Retina (tissue), 1 donor: ENCODE measurements at places on chromosomes 16 and 17.

GRCh38 chr17:66576473-66576872 lies 258.4 kb upstream of the CACNG5 start:
- DNase-seq, result no peak

GRCh38 chr17:76734080-76734840 lies 2.9 kb downstream of the SRSF2 start:
- DNase-seq, result no peak

- no peak for DNase-seq
Measured at GRCh38 chr17:13099089-13099735, 81.4 kb upstream of the ELAC2 start.

DNA sequence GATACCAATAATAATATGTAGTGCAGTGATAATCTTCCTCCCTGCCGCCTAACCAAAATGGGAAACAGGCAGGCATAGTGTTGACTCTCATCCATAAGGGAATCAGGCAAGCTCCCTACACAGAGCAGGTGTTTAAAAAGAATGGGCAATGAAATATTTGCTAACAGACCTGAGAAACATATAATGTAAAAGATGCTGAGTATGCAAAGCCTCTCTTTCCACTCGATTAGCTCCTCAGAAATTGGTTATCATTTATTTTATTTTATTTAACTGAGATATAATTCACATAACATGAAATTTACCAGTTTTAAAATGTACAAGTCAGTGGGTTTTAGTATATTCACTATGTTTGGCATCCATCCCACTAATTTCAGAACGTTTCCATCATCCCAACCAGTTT lies 317.7 kb upstream of the TBX2 start:
- no peak for DNase-seq

DNA sequence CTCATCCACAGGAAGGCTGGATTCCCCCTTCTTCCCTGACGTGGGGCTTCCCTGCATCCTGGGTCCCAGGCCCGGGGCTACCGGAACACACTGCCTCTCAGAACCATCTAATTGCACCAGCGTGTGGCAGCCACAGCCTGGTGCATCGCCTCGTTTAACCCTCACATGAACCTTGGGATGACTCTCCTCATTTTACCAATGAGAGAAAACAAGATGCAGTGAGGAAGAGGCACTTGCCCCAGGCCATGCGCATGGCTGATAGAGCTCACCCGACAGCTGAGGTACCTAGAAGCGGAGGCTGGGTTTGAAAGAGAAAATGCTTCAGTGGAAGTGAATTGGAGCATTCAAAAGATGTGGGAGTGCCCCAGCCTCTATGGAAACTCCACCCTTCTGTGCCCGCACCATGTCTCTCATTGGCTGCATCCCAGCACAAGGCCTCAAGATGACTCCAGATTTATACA lies 162.3 kb downstream of the KATNIP start:
- DNase-seq, result peak; percentile 61

GRCh38 chr16:54116124-54116655 lies 170.4 kb downstream of the IRX3 start:
- DNase-seq, result no peak

- DNase-seq, result no peak
Measured at GRCh38 chr16:46970089-46970488, 3.4 kb downstream of the DNAJA2 start.

DNA sequence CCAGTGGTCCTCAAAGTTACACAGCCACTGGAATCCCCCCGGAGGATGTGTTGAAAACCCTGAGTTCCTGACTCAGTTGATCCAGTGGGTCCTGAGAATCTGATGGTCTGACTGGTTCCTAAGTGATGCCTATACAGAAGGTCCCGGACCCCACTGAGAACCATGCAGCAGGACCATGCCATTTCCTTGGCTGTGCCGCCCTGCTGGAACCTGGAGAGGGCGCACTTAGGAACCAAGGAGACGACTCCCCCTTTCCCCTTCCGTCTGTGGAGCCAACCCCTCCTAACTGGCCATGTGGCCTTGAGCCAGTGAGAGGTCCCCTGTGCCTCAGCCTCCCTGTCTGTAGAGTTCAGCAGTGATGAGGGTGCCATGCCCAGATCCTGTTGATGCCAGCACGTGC lies 22.0 kb downstream of the C16orf74 start:
- DNase-seq, result no peak

DNA sequence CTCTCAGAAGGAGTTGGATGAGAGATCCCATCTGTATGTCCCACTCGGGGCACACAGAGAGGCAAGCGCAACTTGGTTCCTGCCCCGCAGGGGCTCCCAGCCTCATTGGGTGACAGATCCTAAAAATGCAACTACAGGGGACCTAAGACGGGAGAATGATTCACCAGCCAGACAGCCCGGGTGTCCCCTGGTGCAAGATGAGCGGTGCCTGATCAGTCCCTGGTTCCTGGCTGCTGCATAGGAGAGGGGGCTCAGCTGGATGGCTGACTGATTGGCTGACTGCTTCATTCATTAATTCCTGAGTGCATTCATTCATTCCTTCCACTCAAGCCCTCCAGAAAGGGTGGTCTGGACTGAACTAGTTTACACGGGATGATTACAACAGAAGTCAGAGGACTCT lies 22.0 kb downstream of the WNT3 start:
- no peak for DNase-seq

- DNase-seq, result no peak
Measured at GRCh38 chr16:68931196-68931595, 87.9 kb downstream of the TANGO6 start.

DNA sequence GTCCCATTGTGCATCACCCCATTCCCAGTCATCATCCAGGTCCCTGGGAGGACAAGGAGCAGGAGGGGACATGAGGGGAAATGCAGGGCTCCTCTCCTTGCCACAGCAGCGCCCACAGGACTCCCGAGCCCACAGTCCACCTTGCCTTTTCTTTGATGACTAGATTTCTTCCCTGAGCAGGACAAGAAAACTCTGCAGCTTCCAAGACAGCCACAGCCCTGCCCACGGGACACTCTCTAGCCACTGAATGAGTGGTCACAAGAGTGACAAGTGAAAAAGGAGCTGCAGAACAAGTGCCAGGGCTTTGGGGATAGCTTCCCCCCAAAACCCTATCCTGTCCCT lies 4.7 kb downstream of the NEURL4 start:
- DNase-seq, result no peak

GRCh38 chr16:54212893-54213292 lies 73.7 kb downstream of the IRX3 start:
- DNase-seq, result no peak

DNA sequence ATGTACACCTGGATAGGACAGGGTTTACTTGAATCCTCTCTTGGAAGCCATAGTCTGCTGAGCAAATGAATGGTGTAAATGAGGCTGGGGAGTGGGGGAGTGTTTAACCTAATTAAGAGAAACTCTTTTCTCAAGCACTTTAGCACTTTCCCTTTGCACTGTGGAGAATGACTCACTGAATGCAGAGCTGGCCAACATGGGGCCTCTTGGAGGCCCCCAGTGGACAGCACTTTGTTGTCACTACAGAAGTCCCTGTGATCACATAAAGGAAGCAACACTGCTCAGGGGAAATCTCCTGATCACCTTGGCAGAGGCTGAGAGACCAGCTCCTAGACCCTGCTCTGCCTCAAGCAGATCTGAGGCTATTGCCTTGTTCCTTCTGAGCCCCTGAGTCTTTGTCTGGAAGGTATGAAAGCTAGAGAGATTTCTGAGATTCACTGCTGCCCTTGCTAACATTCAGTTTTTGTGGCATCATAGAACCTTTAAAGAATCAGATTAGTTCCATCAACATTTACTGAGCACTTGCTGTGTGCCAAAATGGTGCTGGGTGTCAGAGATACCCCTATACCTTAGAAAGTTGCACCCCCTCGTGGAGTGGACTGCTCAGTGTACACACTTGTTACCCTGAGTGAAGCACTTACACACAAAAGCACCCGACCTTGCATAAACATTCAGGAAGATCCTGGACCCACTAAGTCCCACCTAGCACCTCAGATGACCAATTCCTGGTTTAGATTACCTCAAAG lies 230.1 kb upstream of the CCL2 start:
- DNase-seq, result no peak

DNA sequence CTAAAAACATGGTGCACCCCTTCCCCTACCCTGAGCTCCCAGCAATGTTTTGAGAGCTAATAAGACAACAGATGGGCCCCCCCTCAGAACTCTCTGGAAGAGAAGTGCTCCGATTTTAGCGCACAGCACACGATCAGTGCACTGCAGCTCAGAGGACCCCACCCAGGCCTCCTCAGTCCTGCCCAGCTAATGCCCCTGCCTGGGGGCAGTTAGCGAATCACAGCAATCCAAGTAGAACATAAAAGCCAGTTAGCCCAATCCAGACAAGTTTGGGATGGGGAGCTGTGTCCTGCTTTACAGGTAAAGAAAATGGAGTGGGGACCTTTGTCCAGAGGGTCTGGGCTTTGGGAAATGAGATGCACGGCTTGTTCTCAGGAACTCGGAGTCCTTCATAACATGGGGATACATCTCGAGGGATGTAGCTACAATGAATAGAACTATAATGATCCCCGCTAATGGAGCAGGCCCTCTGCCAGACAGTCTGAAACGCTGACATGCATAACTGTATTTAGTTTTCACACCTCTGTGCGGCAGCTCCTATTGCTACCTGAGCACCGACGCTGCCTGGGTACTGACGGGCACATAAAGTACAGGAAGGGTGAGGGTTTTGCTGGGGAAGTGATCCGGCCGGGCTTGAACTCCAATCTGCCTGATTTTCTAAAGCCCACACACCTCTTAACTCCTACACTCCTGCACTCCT lies 29.7 kb upstream of the CDC42EP4 start:
- DNase-seq, result no peak

DNA sequence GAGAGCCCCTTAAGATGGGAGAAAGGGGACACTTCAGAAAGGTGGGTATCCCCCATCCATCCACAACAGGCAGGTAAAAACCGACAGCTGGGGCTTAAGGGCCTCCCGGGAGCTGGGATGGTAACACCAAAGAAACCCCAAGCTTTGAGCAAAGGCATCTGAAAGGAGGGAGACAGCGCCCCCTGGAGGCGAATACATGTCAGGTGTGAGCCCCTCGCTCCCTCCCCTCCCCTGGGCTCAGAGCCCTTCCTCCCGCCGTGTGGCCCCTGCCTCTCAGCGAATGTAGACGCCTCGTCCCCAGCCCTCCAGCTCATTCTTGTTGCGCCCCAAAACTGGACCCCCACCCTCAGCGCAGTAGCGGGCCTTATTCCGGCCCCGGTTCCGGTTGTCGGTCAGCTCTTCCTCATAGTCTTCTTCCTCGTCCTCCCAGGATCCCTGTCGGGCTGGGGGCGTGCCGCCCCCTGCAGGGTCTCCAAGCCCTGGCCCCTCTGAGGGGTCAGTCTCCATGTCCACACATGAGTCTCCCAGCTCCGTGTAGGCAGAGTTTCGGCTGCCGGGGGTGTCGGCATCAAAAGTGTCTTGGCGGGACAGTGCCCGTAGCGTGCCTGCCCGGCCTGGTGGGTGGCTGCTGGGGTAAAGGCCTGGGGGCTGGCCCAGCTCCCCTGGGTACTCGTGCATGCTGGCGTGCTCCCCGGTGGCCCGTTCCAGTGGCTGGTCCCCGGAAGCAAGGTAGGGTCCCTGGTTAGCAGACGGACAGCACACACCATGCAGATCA lies 9.1 kb upstream of the ARL5C start:
- peak; percentile 78 for DNase-seq

- DNase-seq, result no peak
Measured at GRCh38 chr16:28475221-28475620, 3.1 kb upstream of the NPIPB7 start.

- no peak for DNase-seq
Measured at GRCh38 chr17:14427900-14428647, 127.2 kb downstream of the HS3ST3B1 start.

- no peak for DNase-seq
Measured at GRCh38 chr16:9627427-9627826, 536.0 kb downstream of the HAPSTR1 start.

- DNase-seq, result no peak
Measured at GRCh38 chr17:55098765-55099164, 130.2 kb downstream of the STXBP4 start.

GRCh38 chr16:64287655-64288528 lies 834.0 kb downstream of the CDH11 start:
- no peak for DNase-seq

DNA sequence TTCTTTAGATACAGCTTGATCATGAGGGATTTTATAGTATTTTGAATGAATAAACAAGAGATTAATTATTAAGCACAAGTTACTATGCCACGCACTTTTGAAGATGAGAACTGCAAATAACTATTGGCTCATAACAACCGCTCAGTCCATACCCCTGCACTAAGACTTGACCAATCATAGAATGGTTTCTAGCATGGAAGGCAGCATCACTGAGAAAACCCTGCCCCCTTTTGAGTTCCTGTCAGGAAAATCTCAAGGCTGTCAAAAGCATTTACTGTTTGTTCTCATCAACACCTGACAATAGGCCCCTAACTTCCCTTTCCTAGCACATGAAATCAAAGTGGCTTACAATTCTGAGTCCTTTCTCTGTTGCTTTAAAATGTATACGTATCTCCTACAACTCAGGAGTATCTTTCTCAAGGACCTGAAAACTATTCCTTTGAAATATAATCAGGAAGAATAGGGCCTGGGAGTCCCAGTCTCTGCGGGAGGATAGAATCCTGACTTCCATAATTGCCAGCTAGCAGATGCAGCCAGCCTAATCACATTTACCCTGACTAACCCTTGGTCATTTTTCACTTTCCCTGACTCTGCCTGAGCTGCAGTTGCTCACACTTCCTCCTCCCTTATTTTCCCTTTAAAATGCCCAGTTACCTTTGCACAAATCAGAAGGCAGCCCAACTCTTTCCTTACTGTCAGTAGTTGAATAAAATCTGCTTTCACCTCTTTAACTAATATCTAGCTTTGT lies 9.1 kb upstream of the MMD start:
- DNase-seq, result peak; percentile 45

- no peak for DNase-seq
Measured at GRCh38 chr16:28826141-28826540, 3.3 kb downstream of the ATXN2L start.

GRCh38 chr17:15291674-15292361 lies 26.7 kb upstream of the PMP22 start:
- no peak for DNase-seq

GRCh38 chr17:34706029-34706428 lies 126.6 kb downstream of the TMEM132E start:
- DNase-seq, result no peak

GRCh38 chr17:52049496-52049895 lies 109.0 kb downstream of the CA10 start:
- DNase-seq, result no peak

DNA sequence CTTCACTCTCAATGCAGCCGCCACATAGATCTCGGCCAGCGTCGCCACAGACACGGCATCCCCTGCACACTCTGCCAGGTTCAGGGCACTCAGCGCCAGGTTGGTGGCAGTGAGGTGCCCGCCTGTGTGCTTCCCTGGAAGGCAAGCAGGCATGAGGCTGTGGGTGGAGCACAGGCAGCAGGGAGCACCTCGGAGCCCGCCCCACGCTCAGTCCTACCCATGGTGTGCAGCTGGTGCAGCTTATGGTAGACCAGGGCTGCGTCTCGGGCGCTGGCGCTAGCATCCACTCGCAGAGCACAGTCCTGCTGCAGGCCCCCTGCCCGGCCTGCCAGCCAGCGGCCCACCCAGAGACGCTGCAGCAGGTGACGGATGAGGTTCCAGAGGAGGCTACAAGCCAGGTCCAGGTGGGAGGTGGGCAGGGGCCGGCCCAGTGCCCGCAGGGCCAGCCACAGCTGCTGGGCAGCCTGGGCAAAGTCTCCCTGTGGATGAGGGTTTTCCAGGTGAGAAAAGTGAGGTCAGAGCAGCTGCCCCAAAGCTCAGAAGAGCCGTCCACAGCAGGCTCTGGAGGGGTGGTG lies 20.5 kb downstream of the SREBF1 start:
- peak; percentile 44 for DNase-seq

GRCh38 chr17:43832976-43833829 lies at the start of gene MPP3:
Gene MPP3, minus strand, starts transcription at chr17:43833146. Its CDS starts 1,240 bp downstream, at chr17:43831906.
- DNase-seq, result peak; percentile 86
